ENCODE measurements at places on chromosomes 6 and 20.

DNA sequence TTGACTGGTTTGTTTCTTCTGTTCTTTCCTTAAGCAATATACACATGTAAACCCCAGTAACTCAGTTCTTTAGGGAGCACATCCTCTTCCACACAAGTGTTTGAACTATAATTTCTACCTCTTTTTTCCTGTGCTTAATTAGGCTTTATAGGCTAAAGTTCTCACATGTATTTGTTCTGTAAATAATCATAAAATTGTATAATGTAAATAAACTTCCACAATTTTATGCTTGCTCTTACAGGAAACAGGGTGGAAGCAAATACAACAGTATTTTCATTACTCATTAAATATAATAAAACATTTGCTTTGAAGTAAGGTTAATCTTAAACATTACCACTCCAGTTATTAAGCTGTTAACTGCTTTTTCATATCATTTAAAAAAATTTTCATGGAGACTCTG, 26.9 kb downstream of the GPRC6A start:
- no peak for DNase-seq

GRCh38 chr20:22100686-22101085, 395.2 kb downstream of the PAX1 start:
- DNase-seq, result no peak

GRCh38 chr6:152634773-152635172, 2.4 kb downstream of the SYNE1 start:
- peak; percentile 19 for DNase-seq

DNA sequence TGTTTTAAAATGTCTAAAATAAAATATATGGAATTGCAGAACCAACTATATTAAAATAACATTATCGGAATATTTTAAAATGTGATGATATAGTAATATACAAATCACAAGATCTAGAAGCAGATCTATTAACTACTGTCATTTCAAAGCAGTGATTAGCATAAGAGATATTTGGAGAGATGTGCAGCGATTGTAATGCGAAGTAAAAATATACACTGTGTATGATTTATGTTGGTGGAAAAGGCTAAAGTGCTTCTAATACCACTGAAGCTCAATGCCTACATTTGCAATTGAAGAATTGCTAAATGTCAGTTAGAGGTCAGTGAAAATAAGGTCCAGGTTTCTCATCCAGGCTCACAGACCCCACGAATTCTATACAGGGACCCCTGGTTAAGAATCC, 248.6 kb upstream of the PLN start:
- DNase-seq, result no peak

DNA sequence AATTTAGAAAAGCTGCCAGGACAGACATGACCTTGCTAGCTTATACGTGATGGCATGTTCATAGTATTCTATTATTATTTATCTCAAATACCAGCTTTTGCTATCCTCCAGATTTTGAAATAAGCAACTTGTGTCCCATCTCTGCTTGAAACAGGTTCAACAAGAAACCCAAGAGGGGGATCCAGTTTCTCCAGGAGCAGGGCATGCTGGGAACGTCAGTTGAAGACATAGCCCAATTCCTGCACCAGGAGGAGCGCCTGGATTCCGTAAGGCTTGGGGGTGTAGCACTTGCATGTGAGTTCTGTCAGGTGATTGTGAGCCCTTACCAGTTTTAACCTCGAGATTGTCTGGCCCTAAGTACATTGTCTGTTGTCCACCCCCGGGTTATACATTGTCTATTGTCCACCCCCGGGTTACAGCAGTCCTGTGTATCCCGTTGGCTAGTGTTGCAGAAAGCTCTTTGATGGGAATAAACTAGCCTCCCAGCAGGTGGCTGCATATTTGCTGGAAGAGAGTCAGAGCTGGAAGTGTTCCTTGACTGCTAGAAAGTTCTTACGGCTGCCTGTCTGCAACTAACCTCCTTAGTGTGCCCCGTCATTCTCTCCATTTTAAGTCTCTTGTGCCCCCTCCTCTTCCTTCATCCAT, 61.4 kb upstream of the CSE1L start:
- no peak for DNase-seq

DNA sequence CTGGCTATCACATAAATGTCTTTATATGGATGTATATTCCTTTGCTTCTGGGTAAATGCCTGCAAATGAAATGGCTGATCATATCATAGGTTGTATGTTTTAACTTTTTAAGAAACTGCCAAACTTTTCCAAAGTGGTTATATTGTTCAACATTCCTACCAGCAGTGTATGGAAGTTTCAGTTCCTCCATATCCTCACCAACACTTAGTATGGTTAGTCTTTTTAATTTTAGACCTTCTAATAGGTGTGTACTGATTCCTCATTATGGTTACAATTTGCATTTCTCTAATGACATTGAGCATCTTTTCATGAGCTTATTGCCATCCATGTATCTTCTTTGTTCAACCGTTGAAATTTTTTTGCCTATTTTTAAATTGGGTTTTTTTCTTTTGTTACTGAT, 155.4 kb downstream of the ZFAND3 start:
- DNase-seq, result no peak

DNA sequence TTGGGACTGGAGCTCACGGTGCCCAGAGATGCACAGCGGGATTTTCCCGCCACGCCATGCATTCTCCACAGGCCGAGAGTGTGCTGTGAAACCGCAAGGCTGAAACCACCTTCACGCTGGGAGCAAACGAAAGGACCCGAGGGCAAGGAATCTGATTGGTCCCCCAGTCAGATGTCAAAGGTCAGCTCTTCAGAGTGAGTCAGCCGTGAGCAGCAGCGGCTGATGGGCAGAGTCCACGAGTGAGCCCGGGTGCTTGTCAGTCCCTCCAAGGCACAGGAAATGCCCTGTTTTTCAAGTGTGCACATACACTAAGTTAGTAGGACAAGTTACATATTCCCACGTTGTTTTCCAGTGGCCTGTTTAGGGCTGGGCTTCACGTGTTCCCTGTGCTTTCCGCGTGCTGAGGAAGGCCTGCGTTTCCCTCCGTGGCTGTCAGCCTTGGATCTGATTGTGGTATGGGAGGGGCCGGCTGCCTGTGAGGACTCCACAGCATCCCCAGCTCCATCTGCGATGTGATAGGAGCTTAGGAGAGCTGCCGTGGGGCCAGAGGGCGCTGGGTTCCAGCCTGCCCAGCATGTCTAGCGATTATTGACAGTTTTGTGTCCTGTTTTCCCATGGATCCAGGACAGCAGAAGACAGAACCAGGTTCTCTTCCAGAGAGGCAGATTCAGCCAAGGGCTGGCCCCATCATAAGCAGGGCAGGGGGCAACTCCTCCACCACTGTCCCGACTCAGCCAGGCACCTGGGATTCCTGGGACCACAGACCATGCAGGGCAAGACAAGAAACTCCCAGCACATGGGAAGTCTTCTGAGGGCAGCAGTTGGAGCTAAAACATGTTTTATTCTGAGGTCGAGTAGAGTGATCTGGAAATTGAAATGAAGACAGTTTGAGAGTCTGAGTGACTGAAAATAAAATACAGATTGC, 38.2 kb upstream of the FRMD1 start:
- DNase-seq, result no peak

DNA sequence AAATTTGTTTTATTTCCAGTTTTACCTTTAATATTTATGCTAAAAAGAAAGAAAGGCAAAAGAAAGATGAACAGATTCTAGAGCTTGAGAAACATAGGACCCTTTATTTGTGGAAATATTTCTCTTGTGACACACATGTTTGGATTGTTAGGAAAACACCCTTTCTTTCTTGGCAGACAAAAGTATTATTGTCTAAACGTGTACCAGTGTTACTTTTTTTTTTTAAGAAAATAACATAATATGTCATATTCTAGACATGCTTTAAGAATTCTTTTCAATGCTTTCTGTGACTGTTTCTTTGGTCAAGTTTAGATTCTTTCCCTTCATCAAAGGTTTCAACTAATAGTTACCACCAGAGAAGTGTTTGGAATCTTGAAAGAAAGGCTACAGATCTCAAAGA, 183.4 kb upstream of the CNR1 start:
- DNase-seq, result no peak

GRCh38 chr6:82494367-82494766, 130.8 kb downstream of the TPBG start:
- no peak for DNase-seq

- no peak for DNase-seq
Measured at GRCh38 chr20:15113144-15113773, 775.8 kb upstream of the FLRT3 start.

DNA sequence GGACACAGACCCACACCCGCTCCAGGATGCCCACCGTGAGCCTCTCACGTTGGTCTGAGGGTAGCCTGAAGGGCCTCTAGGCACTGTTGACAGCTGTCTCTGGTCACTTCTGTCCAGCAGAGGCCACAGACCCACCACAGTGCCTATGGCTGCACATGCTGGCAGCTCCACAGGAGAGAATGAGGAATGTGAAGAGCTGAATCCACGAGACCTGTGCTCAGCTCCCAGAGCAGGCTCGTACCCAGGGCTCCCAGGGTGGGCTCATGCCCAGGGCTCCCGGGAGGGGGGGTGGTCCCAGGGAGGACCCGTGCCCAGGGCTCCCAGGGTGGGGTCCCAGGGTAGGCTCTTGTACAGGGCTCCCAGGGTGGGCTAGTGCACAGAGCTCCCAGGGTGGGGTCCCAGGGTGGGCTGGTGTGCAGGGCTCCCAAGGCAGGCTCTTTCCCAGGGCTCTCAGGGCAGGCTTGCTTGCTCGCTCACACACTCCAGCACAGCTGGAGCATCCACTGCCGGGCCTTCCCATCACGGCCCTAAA, 201.0 kb downstream of the SYNDIG1 start:
- DNase-seq, result no peak

DNA sequence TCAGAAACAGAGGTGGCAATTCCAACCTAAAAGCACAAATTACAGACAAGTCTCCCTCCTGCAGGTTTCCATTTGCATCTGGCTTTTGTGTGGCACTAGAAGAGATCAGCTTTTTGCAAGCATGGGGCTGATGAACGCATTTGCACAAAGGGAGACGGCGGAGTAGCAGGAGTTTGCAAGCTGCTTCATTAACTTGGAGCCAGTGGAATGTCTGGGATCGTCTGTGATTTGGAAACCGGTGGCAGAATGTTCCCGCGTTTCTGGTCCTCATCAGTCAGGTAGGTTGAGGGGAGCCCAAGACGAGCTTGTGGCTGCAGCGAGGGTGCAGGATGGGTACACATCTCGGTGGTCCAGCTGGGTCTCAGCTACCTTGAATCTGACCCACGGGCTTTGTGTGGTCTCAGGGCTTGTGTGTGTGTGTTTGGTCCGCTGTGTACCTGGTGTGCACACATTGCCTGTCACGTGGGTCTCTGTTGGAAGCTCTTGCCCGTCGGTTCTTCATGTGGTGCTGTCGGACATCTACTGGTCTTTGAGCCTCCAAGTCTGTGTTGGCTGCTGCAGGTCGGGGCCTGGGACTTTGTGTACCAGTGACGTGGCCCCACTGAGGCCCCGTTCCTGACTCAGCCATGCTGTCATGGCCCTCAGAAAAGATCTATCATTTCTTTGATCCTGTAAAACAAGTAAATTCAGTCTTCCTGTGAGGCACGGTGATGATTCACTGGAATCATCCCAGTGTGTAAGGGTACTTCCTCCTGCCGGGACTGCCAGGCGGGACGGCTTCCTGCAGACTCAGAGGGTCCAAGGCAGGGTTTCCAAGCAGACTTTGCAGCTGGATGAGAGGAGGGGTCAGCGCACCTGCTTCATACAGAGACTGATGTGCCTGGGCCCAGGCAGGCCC, 12.4 kb upstream of the MYT1 start:
- DNase-seq, result no peak

DNA sequence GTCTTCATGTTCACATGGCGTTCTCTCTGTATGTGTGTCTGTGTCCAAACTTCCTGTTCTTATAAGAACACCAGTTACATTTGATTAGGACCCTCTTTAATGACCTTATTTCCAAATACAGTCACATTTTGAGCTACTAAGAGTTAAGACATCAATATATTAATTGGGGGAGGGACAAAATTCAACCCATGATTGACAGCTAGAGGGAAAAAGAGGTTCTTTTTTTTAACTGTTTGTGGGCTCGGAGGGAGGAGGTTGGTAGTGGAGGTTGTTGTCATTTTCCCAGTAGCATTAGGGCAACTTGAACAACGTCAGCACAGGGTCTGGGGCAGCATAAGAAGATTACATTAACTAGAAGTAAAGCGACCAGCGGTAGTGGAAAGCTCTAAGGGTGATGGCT, 2.3 kb upstream of the GMDS start:
- no peak for DNase-seq

DNA sequence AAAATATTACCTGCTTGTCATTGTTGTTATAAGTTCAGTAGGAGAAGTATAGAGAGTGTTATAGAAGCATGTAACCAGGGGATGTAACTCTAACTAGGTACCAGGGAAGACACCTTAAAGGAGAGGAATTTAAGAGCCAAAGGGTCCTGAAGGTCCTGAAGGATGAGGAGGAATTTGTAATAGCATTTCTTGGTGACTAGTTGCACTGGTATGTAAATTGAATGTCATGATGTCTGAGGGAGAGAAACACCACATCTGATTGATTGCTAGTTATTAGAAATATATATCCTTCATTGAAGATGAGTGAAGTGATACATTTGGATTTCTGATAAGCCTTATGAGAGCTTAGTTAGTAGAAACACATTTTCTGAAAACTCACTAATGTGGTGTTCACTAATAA, 643.8 kb downstream of the RFPL4B start:
- DNase-seq, result no peak

DNA sequence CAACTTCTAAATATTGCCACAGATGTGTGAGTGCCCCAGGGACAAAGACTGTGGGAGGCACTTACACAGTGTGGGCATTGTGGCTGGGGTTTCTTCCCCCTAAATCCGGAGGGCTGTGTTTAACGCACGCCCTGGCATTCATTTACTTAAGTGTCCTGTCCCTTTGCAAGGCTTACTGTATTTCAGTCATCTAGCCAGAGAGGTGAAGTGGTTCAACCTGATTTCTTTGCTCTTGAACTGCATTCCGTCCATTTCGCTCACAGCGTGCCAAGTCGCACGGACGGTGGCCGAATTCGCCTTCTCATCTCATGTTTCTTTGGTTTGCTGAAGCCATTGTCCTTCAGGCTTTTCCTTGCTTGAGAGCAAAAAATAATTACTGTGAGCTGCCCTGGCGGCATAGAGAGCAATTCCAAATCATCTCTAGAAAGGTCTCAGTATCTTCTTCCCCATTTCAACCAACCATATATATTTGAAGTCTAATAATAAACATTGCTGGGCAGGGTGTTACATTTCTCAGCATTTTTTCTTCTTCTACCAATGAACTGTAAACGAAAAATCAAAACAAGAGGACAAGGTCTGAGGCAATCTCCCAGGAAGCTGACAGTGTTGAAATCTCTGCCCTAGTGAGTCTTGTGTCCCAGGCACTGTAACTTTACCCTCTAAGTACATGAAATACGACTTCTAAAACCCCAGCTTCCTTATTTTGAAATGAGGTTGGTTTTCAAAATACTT, 16.9 kb downstream of the SYTL3 start:
- no peak for DNase-seq

DNA sequence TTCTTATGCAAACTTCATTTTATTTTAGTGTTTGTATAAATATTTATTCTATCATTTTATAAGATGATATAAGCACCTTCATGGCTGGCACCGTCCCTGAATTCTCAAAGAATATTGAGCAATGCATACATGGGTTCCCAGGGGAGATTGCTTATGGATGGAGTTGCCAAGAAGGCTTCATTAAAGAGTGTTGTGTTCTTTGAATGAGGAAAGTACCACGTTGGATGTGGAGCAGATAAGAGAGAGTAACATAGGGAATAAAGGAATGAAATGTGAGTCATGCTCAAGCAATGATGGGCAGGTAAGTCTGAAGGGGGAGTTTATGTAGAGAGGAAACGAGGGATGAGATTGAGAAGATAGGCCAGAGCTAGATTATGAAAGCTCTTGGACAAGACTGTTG, 10.3 kb downstream of the DSE start:
- no peak for DNase-seq

Data from GM06990 (cell line).